Midbrain (tissue), 1 donor: ENCODE measurements at places on chromosomes 1 and 21.

GRCh38 chr21:32474179-32475059 is 61.9 kb downstream of the EVA1C start:
- no peak for DNase-seq

DNA sequence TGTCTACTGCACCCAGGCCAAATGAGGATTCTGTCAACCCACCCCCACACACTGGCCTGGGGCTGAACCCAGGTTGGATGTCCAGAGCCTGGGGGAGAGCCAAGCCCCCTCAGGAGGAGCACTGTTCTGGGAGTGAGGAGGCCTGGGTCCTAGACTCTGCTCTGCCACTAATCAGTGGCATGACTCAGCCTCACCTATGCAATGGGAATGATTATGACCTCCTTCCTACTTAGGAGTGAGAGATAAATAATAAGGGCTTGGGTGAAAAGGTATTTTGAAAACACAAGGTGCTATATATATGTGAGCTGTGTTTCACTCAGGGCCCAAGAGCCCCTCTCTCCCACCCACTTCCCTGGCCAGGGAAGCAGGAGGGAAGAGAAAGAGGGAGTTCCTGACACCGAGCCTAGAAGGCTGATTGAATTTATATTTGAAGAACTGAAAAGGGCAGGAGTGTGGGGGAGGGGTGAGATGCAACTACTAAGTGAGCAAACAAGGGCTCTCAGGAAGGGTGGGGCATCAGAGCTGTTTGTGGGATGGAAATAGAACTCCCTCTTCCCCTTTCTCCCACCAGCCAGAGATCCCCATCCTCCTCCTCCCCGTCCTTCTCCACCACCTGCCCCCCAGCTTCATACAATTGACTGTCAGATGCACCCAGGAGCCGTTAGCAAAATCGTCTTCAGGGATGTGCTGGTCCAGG is 8.2 kb downstream of the IGSF9 start:
- DNase-seq, result no peak

DNA sequence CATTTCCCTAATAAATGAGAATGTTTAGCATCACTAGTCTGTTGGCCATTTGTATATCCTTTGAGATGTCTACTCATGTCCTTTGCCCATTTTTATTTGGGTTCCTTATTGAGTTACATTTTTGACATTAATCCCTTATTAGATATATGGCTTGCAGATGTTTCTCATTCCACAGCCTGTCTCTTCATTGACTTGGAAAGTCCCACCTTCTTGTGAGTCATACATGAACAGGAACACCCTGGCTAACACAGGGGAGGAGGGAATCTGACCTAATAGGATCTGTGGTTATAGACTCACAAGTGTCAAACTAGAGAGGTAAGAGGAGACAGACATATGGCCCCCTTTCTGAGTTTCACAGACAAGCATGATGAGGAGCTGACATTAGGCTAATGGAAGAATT is 11.5 kb downstream of the ZP4 start:
- DNase-seq, result no peak

DNA sequence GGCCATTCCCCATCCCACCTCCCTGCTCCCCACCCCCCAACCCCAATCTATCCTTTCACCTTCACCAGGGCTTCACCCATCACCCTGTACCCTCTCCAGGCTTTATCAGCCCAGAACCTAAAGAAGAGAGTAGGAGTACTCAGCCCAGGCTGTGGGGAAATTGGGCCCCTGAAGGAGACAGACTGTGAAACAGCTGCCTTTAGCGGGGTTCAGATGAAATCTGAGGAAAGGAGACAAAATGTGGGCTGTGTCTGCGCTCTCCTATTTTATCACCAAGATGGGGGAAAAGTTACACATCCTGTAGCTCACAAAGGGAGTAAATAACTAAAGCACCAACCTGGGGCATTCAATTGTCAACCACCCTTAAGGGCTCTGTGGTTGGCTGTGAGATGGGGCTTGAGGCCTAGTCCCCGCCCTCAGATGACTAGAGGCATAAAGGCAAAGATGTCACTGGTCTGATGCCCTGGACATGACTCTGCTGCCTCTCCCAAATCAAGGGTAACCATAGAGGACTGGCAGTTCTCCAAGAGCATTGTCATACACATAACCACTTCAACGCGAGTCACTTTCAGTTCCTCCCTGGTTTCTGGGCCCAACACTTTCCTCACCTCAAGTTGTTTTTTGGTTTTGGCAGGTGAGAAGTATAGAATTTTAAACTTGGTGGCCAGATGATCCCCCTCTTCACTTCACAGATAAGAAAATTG is 30.0 kb downstream of the SLC27A3 start:
- DNase-seq, result no peak

- no peak for DNase-seq
Measured at GRCh38 chr1:101196668-101197067, 40.2 kb upstream of the S1PR1 start.

DNA sequence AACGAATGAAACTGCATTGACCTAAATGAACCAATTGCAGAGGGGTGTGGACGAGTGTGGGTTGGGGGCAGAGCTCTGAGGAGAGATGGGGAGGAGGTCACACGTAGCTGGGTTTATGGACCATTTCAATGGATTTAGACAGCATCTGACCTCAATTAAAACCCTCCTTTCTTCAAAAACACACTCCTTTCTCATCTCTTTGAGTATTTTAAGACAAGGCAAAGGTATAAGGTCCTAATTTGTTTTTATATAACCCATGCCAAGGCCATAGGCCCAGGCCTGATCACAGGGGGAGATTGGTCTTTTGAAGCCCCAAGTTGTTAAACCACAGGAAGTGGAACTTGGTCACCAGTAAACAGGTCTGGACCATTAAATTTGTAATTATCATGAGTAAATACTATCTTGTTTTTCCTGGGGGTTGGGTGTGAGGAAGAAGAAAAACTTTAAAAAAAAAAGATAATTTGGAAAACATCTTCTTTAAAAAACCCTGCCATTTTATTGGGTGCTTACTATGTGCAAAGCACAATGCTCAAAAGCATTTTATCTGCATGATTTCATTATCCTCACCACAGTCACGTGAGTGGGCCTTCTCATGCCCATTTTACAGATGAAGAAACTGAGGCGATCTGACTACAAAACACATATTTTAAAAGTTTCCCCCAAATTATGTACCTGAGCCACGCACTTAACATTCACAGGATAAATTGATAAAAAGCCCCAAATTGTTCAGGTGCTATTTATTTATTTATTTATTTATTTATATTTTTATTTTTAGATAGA is 8.9 kb upstream of the INAVA start:
- DNase-seq, result no peak

GRCh38 chr1:176989023-176989422 is 175.5 kb downstream of the ASTN1 start:
- no peak for DNase-seq

DNA sequence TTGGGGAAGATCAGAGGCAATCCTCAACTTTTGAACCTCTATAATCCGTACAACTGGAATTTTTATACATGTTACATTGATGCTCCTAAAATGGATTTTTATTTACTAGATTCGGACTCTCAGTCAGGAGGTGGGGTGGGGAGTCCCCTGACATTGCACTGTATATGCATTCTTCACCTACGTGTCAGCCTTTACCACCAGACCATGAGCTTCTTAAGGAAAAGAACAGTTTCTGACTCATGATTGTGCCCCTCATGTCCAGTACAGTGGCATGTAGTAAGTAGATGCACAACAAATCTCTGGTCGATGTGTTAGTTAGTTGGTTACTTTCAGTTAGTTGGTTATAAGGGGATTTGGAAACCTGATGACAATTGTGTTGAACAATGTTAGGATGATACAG is 15.4 kb downstream of the LPAR3 start:
- no peak for DNase-seq

GRCh38 chr1:71843012-71843411 is 439.3 kb downstream of the NEGR1 start:
- DNase-seq, result no peak

DNA sequence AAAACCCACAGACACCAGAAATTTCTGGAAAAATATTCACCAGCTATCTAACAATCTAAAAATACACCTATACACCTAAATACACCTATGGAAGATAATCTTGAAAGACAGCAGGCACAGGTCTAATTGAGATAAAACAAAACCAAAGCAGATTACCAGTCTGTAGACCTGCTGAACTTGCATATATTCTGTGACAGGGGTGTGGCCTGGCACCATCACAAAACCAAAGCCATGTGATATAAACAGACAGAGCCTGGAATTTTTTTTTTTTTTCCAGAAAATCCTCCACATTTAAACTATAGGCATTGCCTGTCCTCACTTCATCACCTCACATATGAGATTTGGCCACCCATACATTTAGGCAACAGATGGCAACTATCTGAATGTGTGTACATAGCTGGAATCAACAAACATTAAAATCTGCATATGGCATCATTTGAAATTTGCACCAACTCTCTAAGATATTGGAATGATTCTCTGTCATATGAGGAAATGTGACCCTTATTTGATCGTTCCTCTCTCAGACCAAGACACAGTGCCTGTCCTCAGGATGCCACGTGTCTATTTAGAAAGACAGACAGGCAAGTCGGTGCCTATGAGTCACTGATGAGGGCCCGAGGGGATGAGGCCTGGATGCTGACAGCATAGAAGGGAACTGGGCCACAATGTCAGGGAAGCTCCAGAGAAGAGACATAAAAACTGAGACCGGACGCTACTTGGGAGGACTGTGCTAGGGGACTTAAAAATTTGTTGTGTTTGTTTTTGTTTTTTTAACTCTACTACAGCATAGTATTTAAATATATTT is 32.6 kb downstream of the NMNAT2 start:
- DNase-seq, result no peak

- DNase-seq, result no peak
Measured at GRCh38 chr21:35377505-35378090, 328.5 kb upstream of the RUNX1 start.

- DNase-seq, result no peak
Measured at GRCh38 chr1:3137111-3138100, 68.4 kb downstream of the PRDM16 start.

- DNase-seq, result no peak
Measured at GRCh38 chr1:119981496-119981895, 85.2 kb upstream of the ADAM30 start.

GRCh38 chr1:186736971-186737685 is 56.9 kb upstream of the PTGS2 start:
- no peak for DNase-seq

- no peak for DNase-seq
Measured at GRCh38 chr21:38268864-38269575, 12.2 kb downstream of the KCNJ15 start.

GRCh38 chr1:52007215-52008002 is 16.9 kb upstream of the RAB3B start:
- no peak for DNase-seq

DNA sequence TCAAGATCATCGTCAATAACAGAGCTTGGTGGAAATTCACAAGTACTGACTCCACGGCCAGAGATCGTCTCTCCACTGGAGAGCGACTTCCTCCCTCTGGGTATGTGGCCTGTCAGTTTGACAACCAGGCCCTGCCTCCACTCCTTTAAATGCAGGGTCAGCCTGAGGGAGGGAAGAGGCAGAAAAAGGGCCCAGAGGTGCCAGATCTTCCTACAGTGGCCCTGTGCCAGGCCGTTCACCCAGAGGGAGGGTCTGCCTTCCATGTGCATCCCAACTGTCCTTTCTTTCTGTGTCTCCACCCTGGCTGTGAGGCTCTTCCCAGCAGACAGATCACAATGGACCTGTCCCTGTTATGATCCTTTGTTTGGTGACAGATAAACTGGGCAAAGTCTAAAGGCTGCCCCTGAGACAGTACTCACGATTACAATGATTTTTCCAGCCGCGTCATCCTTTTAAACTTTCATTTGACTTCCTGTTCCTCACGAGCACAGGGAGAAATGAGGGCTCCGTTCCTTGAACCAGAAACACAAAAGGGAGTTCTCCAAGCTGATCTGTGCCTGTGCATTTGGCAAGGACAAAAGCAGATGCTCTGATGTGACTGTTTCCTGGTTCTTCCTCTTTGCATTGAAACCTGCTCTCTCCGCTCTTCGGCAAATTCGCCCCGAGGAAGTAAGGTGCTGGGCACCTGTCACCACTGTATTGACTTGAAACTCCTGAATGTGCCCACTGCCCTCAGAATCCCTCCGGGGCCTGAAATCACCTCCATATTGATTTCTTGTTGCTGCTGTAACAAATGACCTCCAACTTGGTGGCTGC is 126.7 kb downstream of the PGBD5 start:
- no peak for DNase-seq
